ENCODE measurements at places on chromosomes 16 and 17.

DNA sequence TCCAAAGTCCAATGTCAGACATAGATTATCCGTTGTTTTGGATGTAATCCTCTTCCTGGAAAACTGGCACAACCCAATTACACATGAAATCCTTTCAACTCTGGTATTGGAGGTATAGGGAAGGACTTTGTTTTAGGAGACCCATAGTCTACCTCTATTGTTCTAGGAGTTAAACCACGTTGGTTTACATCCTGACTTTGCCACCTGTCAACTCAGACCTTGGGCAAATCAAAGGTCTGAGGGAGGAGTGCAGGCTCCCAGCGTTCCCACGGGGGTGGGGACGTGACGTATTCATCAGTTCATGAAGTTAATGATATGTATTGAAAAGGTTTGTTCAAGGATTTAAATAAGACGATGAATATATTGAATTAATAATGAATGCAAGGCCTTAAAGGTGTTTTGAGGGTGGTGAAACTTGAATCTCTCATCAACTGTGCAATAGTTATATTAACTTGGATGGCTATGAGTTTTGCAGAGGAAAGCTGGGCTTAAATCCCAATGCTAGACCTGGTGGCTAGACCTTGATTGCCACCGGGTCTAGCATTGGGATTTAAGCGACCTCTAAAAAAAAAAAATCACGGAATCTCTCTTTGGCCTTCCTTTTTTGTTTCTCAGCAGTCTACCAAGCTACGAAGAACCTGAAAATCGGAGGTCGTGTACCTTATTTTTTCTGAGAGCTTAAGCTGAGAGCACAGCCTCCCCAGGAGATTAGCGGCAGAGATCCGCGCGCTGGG, 744 bp upstream of the NF1 start:
- no peak for DNase-seq

GRCh38 chr16:9437115-9437514, 345.7 kb downstream of the HAPSTR1 start:
- no peak for DNase-seq

GRCh38 chr17:2939714-2940351, 123.6 kb downstream of the OR1D5 start:
- no peak for DNase-seq

- DNase-seq = no peak
These were observed 5.3 kb upstream of the NPIPB7 start for GRCh38 chr16:28477311-28477920.

DNA sequence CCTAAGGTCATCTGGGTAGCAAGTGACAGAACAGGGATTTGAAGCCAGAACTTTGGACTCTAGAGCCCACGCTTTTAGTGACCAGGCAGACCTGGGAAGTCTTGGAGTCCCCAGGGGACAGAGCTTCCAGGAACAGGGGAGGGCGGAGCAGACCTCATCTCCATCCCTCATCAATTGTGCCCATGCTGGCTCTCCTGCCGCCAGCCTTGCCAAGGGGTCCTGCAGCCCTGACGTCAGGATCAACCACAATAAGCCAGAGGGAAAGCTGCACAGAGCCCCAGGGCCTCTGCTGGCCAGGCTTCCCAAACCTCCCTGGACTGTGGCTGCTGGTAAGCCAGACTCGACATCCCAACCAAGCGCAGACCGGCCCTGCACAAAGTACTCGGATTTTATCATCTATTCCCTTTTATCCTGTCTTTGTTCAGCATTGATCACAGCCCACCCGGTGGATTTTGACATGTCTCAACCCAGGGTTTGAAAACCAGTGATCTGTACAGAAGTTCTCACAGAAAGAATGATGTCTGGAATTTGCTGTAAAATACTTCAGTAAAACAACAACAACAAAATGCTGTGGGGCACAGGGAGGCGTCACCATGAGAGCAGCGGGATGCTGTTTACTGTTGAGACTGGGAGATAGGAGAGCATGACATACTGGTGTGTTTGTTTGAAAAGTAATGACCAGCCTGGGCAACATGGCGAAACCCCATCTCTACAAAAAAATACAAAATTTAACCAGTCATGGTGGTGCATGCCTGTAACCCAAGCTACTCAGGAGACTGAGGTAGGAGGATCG, 11.8 kb downstream of the C16orf74 start:
- no peak for DNase-seq

DNA sequence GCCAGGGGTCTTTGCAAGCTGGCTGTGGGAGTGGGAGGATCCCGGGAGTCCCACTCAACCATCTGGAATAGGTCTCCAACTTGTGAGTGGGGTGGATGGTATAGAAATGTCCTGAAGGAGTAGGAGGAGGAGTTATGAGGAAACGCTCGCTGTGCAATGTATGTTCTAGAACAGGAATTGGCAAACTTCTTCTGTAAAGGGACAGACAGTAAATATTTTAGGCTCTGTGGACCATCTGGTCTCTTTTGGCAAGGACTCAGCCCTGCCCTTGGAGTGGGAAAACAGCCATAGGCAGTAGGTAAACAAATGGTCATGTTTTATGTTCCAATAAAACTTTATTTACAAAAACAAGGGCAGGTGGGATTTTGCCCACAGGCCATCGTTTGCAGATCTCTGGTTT, 149.2 kb downstream of the NPIPB5 start:
- DNase-seq = no peak

Measured in stimulated activated CD4-positive, alpha-beta T cell treated with anti-CD3 and anti-CD28 coated beads, Interleukin-4, amount 100 ng/mL, for 24 hours (primary cell).